Breast epithelium (tissue), 4 donors: ENCODE measurements at places on chromosomes 12 and 14. TPM values are rescaled to one million over a fixed set of nuclear protein-coding genes. Genes with fewer than 3 reads are reported as not detected.

- no peak for DNase-seq
Observed at GRCh38 chr12:11040162-11040561, 9.0 kb upstream of the TAS2R31 start.

DNA sequence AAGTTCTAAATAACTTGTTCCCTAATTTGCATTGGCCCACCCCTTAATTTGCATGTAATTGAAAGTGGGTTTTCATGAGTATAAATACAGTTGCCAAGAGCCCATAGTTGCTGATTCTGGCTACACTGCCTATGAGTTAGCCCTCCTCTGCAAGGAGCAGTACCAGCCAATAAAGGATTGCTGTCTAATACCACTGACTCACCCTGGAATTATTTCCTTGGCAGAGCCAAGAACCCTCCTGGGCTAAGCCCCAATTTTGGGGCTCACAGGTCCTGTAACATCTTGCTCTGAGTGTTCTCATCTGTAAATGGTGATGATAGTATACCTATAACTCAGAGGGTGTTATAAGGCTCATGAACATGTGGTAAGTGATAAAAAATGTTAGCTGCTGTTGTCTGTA, 6.8 kb downstream of the TTC8 start:
- peak; percentile 59 for DNase-seq

DNA sequence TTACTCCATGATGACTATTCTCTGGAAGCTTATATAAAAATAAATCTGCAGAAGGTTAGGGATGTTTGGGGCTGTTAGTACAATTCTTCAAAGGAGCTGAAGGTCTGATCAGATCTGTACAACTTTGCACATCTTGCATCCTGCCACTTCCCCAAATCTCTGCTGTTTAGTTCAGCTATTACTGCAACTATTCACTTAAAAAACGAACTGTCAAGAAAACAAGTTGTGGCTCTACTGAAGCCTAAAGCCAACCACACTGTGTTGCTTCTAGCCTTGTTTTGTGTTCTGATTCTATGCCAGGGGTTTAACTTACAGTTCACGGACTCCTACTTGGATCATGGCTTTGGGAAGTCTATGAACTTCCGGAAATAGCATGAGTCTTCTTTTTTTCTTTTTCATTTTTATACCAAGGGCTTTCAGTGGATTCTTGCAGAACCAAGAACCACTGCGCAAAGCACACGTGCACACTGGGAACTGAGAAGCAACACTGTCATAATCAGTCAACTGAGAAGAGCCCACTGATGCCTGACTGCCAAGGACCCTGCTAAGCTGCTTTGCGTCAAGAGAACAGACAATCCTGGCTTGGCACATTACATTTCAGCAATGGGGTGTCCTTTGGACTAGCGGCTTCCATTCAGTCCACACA, 66.3 kb upstream of the EEA1 start:
- DNase-seq = no peak

- DNase-seq = no peak
Observed at GRCh38 chr14:73312687-73313086, 75.4 kb downstream of the PAPLN start.

DNA sequence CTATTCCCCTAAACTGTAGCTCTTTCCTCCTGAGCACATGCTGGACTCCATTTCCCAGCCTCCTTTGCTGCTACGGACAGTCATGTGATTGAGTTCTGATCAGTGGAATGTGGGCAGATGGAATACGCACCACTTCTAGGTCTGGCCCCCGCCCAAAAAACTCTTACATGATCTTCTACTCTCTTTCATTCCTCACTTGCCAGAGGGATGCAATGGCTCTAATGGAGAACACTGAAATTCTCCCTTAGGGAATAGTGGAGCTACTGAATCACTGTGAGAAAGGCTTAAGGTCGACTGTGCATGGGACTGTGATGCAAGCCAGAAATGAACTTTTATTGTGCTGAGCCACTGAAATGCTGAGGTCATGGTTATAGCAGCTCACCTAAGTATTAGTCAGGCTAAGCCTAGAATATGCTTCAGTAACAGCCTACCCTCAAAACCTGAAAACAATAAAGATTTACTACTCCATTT, 13.0 kb upstream of the TMED2 start:
- no peak for DNase-seq

DNA sequence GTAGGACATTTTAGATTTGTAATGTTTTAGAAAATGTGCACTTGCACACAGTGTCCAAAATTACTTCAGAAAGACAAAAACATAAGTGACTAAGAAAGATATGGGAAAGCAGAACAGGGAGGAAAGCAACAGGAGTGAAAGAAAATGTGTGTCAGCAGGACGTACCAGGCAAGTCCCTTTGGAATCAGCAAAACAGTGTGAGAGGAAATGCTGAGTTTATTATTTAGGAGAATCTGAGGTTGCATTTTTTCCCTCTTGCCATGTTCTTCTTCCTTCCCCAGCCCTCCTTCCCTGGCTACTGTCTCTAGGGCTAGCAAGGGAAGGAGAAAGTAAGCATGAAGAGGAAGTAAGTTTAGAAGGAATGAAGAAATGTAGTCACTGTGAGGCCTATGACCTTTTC, 67.7 kb upstream of the CD163 start:
- DNase-seq = no peak

DNA sequence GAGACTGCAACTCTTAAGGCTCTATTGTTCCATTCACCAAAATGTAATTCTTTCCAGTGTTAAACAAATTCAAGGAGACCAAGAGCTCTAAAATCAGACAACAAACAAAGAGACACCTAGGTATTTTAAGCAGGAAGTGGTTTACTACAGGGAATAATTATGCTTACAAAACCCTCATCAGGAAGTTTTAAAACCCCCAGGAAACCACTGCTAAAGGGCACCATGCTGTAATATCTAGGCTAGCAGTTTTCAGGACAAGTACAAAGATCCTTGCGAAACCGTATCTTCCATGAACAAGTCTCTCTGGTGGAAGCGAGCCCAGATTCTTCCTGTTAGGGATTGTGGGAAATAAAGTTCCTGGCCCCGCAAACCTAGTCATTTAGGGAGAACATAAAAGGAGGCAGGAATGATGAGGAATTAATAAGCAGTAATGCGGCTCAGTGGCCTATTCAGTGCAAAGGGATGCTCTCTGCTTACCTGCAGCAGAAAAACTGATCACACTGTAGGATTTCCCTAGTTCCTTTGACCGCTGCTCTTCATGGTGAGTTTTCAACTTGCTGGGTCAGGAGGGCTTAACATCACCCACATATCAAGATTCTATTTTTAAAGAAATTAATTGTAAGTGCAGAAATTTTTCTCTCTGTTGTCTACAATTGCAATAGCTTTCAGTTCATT, 42.8 kb downstream of the ACSM4 start:
- no peak for DNase-seq

NPFF gene
- total RNA-seq = not detected

- DNase-seq = peak; percentile 77
Observed at GRCh38 chr12:6451348-6452244, at the start of gene TAPBPL. Gene TAPBPL, plus strand, starts transcription at chr12:6452042. Its CDS starts 207 bp downstream, at chr12:6452249.

SLCO1B1 gene
- not detected for total RNA-seq

SDR9C7 gene
- not detected for total RNA-seq

GRCh38 chr12:85405262-85405661, 125.2 kb downstream of the ALX1 start:
- DNase-seq = no peak

BEGAIN gene
- total RNA-seq = 2.0 TPM

LRRC23 gene
- 7.4 TPM for total RNA-seq

GPX2 gene
- not detected for total RNA-seq

DNA sequence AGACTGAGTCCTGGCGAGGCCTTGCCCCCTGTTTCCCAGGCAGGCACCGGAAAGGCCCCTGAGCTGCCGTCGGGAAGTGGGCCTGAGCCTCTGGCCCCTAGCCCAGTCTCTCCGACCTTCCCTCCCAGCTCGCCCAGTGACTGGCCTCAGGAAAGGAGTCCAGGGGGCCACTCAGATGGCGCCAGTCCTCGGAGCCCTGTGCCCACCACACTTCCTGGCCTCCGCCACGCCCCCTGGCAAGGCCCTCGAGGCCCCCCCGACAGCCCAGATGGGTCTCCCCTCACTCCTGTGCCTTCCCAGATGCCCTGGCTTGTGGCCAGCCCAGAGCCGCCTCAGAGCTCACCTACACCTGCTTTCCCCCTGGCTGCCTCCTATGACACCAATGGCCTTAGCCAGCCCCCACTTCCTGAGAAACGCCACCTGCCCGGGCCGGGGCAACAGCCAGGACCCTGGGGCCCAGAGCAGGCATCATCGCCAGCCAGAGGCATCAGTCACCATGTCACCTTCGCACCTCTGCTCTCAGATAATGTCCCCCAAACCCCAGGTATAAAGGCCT, 10.9 kb downstream of the TNS2 start:
- no peak for DNase-seq

DNA sequence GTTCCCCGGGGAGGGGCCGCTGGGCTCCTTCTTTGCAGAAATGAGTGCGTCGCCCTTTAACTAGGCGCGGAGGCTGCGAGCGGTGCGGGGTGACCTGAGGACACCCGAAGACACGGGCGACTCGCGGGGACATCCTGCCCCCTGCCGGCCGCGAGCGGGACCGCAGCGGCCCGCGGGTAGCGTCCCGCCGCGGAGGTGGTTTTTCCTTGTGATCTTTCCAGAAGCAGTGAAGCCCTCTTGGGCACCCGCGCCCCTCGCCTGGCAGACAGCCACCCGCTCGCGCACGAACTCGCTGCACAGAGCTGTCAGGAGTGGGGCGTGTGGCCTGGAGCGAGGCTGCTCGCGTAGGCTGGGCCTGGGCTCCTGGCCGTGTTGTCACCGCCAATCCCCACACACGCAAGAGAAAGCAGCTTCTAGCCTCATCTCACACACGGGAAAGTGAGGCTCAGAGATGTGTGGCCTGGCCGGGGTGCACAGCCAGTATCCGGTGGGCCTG, 67.2 kb downstream of the DIO3 start:
- DNase-seq = peak; percentile 75

DNA sequence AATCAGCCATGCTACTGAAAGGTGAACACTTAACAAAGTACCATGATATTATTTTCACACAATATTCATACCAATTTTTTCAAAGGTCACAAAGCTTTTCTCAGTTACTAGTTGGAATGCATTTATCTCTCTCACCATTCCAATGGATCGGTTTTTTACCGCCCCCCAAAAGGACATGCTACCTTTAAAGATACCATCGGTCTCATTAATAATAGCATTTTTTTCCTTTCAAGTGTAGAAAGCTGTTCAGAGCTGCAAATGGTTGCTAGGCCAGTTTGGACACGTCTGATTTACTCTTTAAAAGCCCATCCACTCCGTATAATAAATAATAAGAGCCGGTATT, 34.9 kb upstream of the STON2 start:
- no peak for DNase-seq

- DNase-seq = no peak
Observed at GRCh38 chr12:128111333-128111732, 155.6 kb upstream of the TMEM132C start.

DNA sequence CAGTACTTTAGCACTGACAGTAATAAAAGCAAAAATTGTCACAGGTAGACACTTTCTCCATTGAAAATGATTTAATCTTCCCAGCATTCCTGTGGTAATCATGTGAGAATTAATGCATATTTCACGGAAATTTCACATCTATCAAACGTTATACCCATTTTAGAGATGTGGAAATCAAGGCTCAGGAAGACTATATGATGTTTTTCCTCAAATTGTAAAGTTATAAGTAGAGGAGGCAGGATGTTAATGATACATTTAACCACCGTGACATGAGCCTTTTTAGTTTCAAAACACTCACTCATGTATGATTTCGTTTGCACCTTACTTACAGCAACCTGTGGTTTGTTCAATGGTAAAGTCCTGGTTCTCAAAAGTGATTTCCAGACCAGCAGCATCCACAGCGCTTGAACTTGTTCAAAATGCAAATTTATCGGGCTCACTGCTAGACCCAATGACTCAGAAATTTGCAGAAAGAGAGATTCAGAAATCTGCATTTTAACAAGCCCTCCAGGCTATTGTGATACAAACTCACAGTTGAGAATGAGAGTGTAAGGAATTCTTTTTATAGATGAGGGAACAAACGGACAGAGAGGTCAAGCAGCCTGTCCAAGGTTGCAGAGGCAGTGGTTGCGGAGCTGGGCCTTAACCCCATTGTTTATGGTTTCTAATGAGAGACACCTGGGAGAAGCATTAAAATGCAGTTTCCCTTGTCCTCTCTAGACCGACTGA, 654.8 kb upstream of the TBX3 start:
- DNase-seq = no peak

DNA sequence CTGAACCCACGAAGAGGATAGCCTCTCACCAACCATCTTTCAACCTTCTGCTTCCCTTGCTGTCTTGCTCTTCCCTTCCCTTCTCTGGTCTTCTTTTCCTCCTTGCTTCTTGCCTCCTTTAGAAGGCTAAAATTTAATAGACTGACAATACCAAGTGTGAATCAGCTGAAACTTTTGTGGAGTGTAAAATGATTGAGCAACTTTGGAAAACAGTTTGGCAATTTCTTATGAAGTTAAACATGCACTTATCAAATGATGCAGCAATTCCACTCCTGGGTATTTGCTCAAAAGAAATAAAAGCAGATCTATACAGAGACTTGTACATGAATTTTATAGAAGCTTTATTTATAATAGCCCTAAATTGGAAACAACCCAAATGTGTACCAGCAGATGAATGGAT, 3.3 kb upstream of the KRT86 start:
- no peak for DNase-seq

DNA sequence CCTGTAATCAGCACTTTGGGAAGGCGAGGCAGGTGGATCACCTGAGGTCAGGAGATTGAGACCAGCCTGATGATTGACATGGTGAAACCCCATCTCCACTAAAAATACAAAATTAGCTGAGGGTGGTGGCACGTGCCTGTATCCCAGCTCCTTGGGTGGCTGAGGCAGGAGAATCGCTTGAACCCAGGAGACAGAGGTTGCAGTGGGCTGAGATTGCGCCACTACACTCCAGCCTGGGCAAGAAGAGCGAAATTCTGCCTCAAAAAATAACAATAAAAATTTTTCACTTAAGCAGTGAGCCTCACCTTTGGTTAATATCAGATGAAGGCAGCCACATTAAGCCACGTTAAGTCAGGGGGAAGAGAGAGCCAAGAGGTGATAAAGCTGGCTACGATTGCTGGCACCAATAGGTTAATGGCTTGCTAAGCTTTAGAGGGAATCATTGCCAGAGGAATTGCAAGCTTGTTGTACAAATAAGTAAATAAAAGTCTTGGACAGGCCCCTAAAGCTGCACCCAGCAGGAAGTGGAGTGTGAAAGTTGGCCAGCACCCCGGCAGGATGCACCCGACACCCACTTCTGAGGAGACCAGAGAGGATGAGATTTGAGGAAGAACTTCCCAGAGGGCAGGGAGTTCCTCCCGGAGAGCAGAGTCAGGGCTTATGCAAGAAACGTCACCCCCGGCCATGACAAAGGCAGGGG, 41.3 kb upstream of the TESC start:
- DNase-seq = no peak

LRP1-AS gene
- total RNA-seq = not detected

DNA sequence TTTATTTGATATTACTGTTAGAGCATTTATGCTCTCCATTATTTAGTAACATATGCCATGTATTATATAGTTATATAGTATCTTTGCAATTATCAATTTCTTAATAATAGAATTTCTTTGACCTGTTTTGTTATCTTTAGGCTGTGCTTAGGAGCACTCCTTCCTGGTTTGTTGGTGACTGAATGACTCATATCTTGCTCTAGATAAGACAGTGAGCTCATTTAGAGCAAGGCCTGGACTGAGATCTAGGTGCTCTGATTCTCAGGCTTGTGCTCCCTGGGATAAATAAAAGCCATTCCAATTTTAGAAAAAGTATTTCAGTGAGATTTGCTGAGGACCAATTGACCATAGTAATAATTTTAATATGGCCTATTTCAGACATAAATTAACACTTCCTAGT, 951.2 kb downstream of the FLRT2 start:
- no peak for DNase-seq
